ENCODE measurements at places on chromosomes 5 and 9.

- no peak for DNase-seq
These were observed 539.5 kb downstream of the EBF1 start for GRCh38 chr5:158560170-158560569.

- DNase-seq: no peak
These were observed 28.9 kb downstream of the ARHGEF28 start for GRCh38 chr5:73654819-73655318.

DNA sequence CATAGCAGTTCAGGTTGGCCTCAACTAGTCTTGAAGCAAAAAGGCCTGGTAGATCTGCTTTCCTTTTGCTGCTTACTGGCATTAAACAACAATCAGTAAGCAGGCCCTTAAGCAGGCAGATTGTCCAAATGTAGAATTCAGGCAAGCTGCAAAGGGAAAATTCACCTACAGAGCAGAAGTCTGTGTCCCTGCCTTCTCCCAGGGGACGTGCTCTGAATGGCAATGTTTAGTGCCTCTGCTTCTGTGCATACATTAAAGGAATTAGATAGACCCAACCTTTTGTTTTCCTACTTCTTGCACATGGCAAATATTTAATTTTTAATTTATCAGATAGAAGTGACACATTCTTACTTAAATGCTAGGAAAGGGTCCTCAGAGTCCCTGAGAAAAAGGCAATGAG is 328.8 kb upstream of the PIK3R1 start:
- no peak for DNase-seq

- no peak for DNase-seq
These were observed 26.8 kb upstream of the NUDT12 start for GRCh38 chr5:103589357-103589756.

DNA sequence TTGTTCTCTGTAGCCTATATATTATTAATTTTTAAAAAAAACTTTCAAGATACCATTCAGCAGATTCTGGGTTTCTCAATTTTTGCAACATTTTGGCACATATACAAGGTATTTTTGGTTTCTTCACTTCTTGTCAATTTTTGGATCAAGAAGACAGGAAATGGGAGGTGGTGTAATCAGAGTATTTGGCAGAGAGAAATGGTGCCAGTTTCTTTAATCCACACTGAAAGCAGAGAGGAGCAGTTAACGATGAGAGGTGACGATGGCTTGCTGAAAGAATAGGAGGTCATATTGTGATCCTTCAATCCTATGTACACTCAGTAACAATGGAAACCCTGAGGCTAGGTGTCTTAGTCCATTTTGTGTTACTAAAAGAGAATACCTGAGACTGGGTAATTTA is 16.4 kb downstream of the NNT start:
- DNase-seq: no peak

DNA sequence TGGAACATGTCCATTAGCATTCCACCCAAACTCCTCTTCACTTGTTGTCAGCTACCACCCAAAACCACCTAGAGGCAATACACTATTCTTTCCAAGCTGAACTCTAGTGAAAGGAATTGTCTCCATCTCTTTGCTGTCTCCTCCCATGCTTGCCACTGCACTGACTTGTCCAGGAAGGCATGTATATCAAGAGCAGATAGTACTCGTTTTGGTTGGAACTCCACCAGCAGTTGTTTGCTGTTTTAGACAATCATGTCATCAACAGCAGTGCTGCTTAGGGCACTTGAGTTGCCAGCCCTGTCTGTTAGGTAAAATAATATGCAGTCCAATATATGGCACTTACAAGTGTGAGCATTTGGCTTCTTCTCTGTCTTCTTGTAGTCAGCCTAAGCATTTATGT is 80.0 kb upstream of the SAP30L start:
- no peak for DNase-seq

DNA sequence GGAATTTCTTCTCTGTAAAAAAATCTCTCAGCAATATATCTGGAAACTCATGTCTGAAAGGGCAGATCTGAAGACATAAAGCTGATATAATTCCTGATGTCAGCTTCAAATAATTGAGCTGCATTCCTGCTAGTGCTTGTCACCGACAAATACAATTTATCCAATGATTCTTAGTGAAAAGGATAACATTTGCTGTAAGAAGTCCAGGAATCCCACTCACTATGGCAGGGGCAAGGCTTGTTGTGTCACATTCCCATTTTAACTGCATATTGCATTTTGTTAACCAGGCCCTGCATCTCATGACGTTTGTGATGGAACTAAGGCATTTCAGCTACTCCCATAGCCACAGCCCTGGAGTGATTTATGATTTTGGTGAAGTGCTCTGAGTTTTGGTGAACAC is 160.1 kb upstream of the DAB2 start:
- no peak for DNase-seq

- no peak for DNase-seq
These were observed 32.8 kb upstream of the DAP start for GRCh38 chr5:10793785-10794184.

DNA sequence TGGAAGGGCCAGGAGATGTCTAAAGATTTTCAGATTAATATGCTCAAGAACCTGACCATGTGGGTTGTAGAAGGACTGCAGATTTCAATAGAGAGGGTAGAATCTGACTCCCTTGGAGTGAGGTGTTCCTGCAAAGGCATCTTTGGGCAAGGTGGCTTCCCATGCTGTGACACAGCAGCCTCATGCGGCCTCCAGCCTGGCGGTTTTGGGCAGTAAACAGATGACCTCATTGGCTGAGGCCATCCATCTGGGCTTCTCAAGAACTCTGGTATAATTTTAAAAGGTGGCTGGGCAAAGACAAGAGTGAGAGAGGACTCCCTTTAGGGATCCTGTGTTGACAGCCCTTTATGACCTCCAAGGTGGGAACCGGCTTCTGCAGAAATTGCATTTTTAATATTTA is 90.3 kb upstream of the ERCC6L2 start:
- no peak for DNase-seq

DNA sequence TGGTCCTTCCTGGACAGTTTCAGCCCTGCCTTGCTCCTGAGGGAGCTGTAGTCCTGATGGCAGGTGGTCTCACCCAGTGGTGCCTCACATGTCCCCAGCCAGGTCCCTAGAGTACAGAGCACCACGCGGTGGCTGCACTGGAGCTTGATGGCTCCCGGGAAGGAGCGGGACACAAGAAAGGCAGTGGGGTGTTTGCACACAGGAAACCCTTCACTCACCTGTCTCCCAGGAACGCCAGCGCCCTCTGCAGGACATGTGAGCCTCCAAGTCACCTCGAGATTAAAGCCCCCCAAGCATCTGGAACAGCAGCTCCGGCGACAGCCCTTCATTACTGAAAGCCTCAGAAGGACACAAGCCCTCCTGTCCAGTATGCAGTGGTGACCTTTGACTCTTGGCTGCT is 19.9 kb upstream of the TMEM250 start:
- no peak for DNase-seq

GRCh38 chr5:109239456-109239855 is 170.3 kb downstream of the PJA2 start:
- DNase-seq: no peak

DNA sequence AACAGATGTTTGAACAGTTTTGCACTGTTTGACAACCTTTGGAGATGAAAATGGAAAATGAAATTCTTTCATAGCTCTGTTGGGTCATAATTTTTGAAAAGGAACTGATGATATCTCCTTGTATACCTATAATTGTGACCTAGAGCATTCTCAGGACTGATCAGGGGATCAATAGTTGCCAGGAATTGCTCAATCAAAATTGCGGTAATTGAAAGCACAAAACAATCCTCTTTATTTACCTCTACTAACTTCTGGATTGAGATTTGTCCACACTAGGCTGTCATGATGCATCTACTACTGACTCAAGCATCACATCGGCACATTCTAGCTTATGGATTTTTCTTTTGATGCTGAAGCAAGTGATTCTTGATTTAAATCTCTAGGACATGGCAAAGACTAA is 4.1 kb upstream of the CNTLN start:
- DNase-seq: no peak

DNA sequence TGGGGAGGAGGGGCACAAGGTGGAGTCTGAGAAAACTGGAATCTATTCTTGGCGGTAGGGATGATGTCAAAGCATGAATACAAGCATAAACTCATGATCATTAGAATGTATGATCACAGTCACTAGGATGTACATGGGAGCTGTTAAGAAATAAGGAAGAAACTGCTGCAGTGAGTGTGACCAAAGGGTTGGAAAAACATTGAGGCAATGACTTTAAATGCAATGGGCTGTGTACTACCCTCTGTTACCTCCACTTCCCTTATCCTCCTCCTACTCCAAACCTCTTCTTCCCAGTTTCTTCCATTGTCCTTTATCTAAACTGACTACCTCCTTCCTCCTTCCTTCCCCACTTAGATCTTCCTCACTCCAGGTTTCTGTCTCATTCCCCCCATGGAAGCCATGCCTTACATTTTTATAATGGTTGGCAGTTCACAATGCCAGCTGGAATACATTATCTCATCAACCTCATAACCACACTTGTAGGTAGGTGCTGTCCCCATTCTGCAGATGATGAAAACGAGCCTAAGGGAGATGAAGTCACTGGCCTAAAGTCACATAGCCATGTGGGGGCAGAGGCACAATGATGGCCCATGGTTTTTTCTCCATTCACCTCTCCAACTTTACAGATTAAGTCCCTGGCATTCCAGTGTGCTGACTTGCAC is 21.9 kb upstream of the TNFSF15 start:
- no peak for DNase-seq

- no peak for DNase-seq
These were observed 24.1 kb downstream of the PHF2 start for GRCh38 chr9:93600504-93600903.

DNA sequence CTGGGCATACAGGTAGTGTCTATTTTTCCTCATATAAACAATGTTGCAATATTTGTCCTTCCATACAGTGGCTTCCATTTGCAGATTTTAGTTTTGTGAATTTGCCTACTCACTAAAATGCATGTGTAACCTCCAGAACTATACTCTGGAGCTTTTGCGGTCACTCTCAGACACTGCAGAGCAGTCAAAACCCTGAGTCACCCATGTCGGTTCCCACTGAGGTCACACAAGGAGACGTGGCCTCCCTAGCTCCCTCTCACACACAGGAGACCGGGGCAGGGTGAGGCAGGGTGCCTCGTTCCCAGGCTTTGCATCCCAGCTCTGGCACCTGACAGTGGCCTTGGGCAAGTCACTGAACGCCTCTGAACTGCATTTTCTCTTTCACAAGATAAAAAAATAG is 55.5 kb upstream of the ZNF354A start:
- DNase-seq: no peak

DNA sequence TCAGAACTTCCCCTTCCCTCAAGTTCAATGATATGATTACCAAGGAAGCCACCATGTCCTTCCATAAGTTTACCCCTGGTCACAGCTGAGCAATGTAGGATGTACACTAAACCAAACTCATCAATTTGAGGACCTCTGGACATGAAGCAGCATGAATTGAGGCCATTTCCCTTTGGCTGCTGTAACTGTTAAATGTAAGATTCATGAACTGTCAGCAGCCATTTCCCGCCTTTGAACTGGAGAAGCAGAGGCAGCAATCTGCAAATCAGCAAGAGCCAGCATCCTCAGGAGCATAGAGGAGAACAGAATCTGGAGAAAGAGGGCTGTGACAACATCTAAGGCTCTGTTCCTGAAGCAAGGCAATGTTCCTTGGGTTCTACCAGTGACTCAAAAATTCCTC is 104.3 kb upstream of the PTGER4 start:
- no peak for DNase-seq

GRCh38 chr5:113249206-113249605 is 185.6 kb downstream of the TSSK1B start:
- DNase-seq: no peak

DNA sequence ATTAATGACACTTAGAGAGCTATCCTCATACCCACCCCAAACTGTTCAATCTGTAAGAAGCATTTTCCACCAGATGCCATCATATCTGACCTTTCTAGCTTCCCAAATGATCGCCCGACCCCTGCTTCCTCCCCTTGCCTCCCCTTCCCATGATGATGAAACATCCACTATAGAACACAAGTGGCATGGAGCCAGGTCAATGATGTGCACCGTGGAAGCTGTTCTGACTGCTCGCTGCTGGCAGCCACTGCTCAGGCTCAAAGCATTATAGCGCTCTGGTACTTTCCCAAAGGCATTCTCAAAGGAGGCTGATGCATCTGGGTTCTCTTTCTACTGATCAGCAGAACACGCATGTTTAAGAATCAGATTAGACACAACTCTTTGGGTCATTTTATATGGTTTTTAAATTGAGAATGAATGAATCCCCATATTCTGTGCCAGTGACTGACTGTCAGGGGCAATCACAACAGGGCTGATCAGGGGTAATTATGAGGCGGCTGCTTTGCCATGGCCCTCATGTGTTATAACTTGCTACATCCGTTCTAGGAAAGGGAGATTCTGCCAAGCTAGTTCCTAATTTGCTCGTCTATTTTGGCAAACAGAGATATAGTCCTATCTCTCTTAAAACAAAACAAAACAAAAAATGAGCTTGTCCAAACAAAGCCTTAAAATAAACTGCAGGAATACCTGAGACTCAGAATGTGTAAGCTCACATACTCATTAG is 343.7 kb downstream of the ENC1 start:
- no peak for DNase-seq

DNA sequence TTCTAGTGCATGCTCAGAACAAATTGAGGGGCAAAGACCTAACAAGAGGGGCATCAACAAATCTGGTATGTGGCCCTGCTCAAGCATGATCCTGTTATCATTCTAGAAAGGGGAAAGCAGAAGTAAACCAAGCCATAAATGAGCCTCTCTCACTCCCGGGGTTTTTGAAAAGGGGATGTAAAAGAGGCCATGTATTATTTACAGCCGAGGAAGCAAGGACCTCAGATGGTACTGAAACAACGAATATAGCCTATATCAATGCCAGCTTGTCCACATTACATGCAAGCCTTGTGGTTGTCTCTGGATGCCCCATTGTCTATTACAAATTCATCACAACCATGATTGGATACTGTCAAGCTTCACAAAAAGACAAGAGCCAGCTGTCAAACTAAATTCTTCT is 211.3 kb downstream of the DCP2 start:
- DNase-seq: no peak

GRCh38 chr5:77943851-77944250 is 167.7 kb upstream of the TBCA start:
- DNase-seq: no peak

DNA sequence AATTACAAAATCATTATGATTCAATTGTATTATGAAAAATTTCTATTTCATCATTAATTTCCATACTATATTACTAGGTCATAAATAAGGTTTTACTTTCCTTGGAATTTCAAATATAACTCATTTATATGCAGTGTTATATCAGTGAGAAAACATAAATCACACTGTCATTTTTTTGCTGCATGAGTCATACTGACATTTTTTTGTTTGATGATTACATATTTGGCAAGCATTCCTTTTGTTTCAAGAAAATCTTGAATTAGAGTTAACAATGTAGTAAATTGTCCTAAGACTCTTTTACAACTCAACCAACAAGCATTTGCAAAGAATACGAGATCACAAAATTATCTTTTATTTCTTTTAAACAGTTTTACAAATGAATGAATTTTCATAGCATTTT is 298.4 kb upstream of the SEMA6A start:
- DNase-seq: no peak
